Cardiac fibroblast (primary cell): ENCODE measurements at places on chromosomes 5 and 9.

- DNase-seq = no peak
Measured at GRCh38 chr5:134606726-134607125, 25.9 kb downstream of the SAR1B start.

DNA sequence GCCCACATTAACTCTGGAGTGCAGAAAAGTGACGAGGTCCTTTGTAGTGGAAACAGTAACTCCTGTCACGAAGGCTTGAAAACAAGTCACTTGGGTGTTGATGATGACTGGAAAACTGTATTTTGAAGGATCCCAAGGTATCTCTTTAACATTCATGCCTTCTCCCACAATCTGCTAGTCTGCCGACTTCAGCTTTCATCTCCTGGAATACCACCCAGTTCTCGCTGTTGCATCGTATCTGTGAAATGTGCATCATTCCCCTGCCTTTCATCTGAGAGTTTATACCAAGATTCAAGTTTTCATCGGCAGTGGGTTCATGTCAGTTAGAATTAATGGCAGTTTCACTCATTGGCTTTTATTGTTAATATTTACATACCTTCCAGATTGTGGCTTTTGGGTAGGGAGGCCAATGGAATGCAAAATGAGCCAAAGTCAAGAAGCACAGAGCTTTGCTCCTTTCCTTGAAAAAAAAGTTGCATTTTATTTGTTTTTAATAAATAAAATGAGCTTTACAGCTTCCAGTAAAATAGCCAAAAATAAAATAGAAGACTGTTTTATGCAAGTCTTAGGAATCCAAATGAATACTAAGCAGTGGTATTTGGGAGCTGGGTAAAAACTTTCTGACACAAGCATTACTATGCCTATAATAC is 575.2 kb upstream of the WWC1 start:
- DNase-seq = no peak

DNA sequence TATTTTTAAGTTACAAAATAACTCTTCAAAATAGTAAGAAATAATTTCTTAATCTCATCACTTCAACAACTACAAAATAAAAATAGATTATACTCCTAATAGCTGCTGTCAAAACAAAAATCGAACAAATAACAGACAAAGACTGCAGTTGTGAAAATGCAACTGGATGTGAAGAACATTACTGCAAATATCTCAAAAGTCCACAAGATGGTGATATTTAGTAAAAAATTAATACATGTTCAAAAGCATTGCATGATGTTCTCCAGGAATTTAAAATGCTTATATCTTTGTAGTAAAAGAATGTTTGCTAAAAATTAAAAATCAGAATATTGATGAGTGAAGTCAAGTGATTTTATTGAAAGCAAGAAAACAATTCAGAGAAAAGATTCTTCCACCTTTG is 66.2 kb downstream of the MPDZ start:
- peak; percentile 62 for DNase-seq

DNA sequence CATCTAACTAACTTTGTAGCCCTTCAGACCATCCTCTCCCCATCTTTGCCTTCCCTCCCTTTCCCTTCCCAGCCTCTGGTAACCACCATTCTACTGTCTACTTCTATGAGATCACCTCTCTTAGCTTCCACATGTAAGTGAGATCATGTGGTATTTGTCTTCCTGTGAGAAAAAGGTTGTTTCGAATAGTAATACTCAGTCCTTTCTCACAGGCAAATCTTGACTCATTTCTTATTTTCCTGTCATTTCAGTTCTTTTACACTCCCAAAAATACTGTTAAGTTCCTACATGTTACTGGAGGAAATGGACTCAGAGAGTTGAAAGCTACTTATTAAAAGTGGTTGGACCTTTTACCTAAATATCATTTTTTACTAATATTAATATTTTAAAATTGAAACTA is 82.1 kb downstream of the SLF1 start:
- peak; percentile 34 for DNase-seq

- peak; percentile 26 for DNase-seq
Measured at GRCh38 chr9:116380496-116380995, 227.0 kb downstream of the PAPPA start.

GRCh38 chr5:96750110-96750822 is 57.5 kb downstream of the ERAP1 start:
- DNase-seq = no peak

GRCh38 chr5:464843-465590 is 22.0 kb downstream of the EXOC3 start:
- no peak for DNase-seq

- no peak for DNase-seq
Measured at GRCh38 chr5:142811866-142812557, 41.8 kb downstream of the ARHGAP26 start.

DNA sequence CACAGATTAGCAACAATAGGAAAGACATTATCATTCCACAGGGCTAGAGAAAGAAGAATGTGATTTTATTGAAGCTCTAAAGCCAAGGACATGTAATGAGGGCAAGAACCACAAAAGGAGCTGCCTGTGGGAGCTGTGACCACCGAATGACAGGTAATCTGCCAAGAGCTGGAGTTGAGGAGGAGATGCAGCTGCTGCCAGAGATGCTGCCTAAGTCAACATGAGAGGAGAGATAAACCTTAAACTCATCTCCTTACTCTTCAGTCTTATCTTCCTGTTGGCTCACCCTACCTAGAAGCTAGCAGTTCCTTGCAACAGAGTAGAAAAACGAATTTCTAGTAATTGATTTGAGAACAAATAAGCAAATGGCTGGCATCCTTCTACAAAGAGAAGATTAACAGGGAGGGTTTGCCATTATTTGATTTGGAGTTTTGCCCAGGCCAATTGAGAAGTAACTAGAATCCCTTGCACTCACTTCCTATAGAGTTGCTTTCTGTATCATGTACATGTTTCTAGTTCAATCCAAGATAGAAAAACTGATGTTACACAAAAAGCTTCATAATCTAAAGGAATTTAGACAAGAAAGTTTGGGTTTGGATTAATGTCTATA is 539.2 kb downstream of the TLE1 start:
- no peak for DNase-seq

DNA sequence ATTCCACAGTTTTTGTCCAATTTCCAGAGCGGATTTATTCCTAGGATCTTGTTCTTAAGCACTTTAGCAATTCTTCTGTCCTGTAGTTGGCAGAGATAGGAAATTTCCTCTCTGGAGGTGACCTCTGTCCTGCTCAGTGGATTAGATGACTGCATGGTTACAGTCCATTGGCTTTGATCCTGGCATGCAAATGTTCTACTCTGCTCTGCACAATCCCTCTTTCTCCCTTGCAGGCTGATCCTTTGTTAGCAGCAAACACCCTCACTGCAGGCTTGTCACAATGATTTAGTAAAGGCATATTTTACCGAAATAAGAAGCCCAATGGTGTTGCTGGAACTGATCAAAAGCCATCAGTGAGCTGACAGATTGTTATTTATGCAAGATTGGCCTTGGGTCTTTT is 243.8 kb downstream of the COX7C start:
- no peak for DNase-seq

DNA sequence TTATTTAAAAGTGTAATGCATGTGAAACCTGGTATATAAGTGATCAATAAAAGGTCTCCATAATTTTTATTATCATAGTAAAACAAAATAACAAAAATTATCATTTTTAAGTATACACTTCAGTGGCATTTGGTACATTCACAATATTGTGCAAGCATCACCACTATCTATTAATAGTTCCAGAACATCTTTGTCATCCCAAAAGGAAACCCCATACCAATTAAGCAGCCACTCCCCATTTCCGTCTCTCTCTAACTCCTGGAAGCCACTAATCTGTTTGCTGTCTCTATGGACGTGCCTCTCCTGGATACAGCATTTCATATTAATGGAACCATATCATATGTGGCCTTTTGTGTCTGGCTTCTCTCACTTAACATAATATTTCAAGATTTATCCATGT is 7.6 kb downstream of the OLFML2A start:
- peak; percentile 61 for DNase-seq

DNA sequence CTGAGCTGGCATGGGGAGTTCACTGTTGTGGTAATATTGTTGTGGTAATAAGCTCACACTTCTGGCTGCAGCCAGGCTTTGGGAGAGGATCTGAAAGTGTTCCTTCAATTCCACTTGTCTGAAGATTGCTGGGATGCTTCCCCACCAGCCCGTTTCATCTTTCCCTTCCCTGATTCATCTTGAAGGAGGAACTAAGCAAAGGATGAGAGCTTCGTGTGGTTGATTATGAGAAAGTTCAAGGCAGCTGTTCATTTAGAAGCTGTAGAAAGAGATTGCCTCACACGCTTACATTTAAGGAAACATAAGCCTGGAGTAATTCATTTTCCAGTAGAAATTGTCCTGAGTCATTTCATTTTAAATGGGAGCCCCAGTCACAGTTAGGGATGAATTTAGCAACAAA is 122.4 kb upstream of the GAS1 start:
- no peak for DNase-seq

GRCh38 chr5:141694479-141694878 is 12.4 kb upstream of the ARAP3 start:
- no peak for DNase-seq

DNA sequence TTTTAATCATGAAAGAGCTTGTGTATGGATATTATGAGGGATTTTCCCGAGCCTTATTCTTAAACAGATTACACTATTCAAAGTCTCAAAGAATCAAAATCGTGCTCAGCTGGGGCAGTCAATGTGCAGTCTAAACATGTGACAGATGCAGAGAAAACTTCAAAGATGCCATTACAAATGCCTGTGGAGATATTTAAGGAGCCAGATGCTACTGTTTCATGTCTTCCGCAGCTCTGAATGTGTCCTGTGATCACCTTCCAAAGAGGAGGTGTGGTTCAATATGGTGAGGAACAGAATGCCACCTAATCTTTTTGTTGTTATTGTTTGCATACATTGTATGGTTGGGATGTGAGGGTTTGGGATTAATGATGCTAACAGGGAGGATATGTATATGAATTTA is 593.3 kb upstream of the ARRDC3 start:
- no peak for DNase-seq

GRCh38 chr5:1334831-1335539 is 9.9 kb downstream of the CLPTM1L start:
- DNase-seq = no peak

DNA sequence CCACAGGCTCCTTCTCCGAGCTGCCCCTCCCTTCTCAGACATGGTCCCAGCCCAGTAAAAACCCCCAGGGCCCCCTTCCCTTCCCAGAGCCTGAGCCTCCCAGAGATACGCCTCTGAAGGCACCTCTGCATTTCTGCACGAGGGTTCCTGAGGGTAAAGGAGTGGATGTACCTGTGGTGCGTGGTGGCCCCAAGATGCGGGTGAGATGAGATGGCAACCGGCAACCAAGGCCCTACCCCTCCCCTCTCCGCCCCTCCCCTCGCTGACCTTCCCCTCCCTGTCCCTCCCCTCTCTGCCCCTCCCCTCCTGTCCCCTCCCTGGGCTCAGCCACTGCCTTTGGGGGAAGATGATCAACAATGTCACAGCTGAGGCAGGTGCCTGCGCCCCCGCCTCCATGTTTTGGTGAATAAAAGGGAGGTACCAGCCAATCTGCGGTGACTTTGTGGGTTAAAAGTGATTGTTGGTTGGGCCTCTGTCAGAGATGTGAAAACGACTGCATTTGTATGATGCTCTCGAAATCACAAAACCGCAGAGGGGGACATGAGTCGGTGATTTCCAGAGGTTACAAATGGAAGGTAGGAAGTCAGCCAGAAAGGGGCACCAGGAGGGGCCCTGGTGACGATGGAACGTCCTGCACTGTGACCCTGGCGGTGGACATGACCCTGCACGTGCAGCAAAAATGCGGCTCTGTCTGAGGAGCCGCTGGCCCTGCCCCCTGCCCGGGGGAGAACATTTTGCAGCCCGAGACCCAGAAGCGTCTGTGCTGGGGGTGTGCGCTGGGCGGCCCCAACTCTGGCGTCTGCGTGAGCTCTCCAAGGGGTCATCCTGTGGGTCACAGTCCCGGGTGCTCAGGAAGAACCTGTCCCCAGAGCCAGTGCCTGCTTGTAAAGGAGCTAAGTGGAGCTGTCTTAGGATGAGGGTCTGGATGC is 3.7 kb downstream of the LCN9 start:
- DNase-seq = no peak

- no peak for DNase-seq
Measured at GRCh38 chr5:143337946-143338345, 65.5 kb downstream of the NR3C1 start.

- DNase-seq = no peak
Measured at GRCh38 chr5:34062419-34062818, 19.4 kb upstream of the C1QTNF3 start.

- DNase-seq = no peak
Measured at GRCh38 chr9:118305331-118305730, 601.1 kb downstream of the TLR4 start.

- DNase-seq = no peak
Measured at GRCh38 chr5:172670005-172670402, 28.9 kb downstream of the NEURL1B start.

GRCh38 chr9:92954049-92954861 is 6.9 kb downstream of the FGD3 start:
- peak; percentile 25 for DNase-seq

DNA sequence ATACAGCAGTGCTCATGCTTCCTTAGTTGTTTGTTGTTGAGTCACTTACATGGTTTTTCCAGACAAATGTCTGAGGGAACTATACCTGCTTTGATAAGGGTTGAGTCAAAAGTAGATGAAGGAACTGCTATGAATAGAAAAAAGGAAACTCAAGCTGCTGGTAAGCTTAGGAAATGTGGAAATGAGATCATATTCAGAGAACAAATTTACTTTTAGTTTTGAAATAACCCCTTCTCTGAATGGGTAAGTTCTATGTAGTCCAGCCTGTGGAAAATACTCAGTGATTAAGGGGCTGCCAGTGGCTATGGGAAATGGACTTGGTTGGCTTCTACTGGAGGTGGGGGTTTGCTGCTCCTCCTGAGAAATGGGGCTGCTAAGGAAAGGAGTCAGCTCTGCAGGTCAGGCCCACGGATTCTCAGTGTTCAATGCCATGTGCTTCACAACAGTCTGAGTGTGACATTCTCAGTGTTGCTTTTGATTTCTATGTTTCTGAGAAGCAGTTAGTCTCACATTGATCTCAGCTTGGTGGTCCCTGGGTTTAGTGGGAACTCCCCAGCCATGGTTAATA is 47.7 kb upstream of the GLRX start:
- DNase-seq = peak; percentile 47

- peak; percentile 81 for DNase-seq
Measured at GRCh38 chr5:54758038-54758437, 227.4 kb downstream of the ESM1 start.

DNA sequence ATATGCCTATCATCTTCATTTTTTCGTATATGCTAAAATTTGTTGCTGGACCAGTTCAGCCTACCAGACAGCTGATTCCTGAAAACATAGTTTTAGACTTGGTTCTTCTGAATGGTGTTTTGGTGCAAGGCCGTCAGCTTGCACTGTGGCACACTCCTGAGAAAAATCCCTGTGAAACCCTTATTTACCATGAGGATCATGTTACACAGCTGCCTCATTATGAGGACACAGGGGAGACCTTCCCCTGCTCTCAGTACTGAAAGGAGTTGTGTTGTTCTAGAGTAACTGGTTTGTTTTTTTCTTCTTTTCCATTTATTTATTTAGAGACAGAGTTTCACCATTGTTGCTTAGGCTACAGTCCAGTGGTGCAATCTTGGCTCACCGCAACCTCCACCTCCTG is 37.6 kb downstream of the MAST4 start:
- no peak for DNase-seq
